ENCODE measurements at places on chromosomes 2 and 18.
A peak's percentile ranks its signal among the peaks of the same experiment; 100 is the strongest.

DNA sequence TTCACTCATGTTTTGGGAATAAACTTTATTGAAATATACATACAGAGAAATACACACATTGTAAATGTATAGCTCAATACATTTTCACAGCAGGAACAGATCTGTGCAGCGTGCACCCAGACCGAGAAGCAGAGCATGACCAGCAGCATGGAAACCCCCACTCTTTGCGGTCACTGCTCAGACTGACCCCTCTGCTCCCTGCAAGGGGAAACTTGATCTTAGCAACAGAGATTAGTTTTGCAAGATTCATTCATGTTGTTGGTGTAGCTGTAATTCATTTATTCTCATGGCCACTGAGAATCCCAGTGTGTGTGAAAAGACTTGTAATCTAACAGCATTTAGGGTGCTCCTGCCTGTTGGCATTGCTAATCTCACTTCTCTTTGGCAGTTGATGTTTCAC, 35.2 kb downstream of the LPIN1 start:
- no peak overlapping the region for H3K27ac ChIP-seq
- DNase-seq = no peak
- H3K4me3 ChIP-seq = no peak overlapping the region
- H3K36me3 ChIP-seq = peaks cover 85% of the 10 kb centered on the region

- no peaks in the 10 kb centered on the region for H3K36me3 ChIP-seq
- H3K27ac ChIP-seq = no peak overlapping the region
- no peaks in the 10 kb centered on the region for H3K27me3 ChIP-seq
- H3K4me1 ChIP-seq = no peaks in the 10 kb centered on the region
Measured at GRCh38 chr2:235564066-235564465, 70.2 kb downstream of the AGAP1 start.

- peaks cover under 1% of the 10 kb centered on the region for H3K27me3 ChIP-seq
- DNase-seq = no peak
- H3K4me3 ChIP-seq = no peak overlapping the region
- H3K27ac ChIP-seq = no peak overlapping the region
- H3K36me3 ChIP-seq = no peaks in the 10 kb centered on the region
Measured at GRCh38 chr18:59986139-59986538, 86.3 kb downstream of the PMAIP1 start.

- no peaks in the 10 kb centered on the region for H3K27me3 ChIP-seq
- H3K4me1 ChIP-seq = no peaks in the 10 kb centered on the region
- H3K4me3 ChIP-seq = no peak overlapping the region
- H3K27ac ChIP-seq = peak overlapping the region; percentile 57
- no peak for DNase-seq
- peaks cover 10% of the 10 kb centered on the region for H3K36me3 ChIP-seq
Measured at GRCh38 chr18:62939433-62939832, 224.1 kb downstream of the PHLPP1 start.

DNA sequence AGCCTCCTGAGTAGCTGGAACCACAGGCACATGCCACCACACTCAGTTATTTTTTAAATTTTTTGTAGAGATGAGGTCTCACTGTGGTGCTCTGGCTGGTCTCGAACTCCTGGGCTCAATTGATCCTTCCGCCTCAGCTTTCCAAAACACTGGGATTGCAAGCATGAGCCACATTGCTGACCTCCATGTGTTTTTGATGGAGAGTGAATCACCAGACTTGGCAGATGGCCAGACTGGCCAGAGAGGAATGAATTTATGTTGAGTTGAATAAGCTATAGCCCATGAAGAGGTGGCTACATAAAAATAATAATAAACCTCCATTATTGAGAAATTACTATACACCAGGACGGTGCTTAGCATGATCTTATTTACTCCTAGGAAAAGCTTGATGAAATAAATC, 91.5 kb downstream of the MREG start:
- H3K4me1 ChIP-seq = peaks cover 17% of the 10 kb centered on the region
- no peaks in the 10 kb centered on the region for H3K27me3 ChIP-seq
- H3K27ac ChIP-seq = no peak overlapping the region

DNA sequence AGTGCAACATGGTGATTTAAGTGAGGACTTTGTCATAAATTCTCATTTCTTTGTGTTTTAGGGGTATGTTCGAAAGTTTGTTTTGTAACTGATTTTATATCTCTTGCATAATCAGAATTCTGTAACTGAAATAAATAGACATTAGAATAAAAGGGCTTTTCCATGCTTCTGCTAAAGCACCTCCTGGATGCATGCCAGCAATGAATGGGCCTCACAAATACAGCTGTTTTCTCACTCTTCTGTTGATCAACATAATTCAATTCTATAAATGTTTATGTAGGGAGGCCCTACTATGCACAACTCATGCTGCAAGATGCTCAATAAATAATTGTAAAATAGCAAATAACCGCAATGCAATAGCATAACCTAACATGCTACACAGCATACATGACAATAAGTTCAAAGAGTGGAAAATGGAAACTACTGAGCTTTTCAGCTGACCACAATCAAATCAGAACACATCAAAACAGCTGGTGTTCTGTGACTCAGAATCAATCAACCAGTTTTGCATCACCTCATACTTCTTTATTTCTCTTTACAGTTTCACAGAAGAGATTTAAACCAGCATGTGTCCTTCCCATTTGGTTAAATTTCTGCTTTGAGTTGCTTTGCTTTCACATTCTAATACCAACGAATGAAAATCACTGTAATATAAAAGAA, 11.0 kb downstream of the CDH7 start:
- no peak overlapping the region for H3K27ac ChIP-seq
- no peaks in the 10 kb centered on the region for H3K27me3 ChIP-seq
- H3K36me3 ChIP-seq = no peaks in the 10 kb centered on the region
- H3K4me1 ChIP-seq = no peaks in the 10 kb centered on the region

DNA sequence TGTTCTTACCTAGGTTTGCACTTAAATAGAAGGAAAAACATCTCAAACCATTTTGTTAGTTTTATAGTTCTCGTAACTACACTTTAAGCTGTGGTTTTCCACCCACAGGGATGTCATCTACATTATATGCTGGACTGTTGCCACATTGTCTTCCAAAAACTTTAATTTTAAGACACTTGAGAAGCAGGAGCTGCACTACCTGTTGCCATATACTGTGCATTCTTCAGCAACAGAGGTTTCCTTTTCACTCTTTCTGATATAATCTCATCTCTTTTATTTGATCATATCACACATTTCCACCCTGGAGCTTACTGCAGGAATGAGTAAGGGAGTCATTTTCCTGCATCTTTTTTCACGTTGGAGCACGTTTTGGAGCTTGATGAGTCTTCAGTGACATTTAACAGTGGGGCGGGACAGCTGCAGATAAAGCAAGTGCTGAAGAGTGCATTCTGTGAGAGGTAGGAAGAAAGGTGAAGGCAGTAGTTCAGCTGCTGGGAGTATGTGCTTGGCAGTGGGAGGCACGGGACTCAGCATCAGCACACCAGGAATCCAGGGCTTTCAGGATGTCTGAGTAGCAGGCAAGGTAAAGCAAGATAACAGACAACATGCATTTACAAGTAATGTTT, 3.8 kb downstream of the LIMS1 start:
- H3K4me3 ChIP-seq = no peak overlapping the region
- no peaks in the 10 kb centered on the region for H3K36me3 ChIP-seq
- peaks cover 3% of the 10 kb centered on the region for H3K4me1 ChIP-seq
- DNase-seq = no peak

- no peaks in the 10 kb centered on the region for H3K36me3 ChIP-seq
- H3K4me3 ChIP-seq = no peak overlapping the region
- no peak overlapping the region for H3K27ac ChIP-seq
- peaks cover 12% of the 10 kb centered on the region for H3K4me1 ChIP-seq
Measured at GRCh38 chr2:157181234-157181633, 76.3 kb upstream of the GALNT5 start.

GRCh38 chr2:130380096-130380934, 24.5 kb downstream of the PTPN18 start:
- no peaks in the 10 kb centered on the region for H3K27me3 ChIP-seq
- H3K4me1 ChIP-seq = no peaks in the 10 kb centered on the region
- no peaks in the 10 kb centered on the region for H3K36me3 ChIP-seq
- H3K27ac ChIP-seq = no peak overlapping the region

- no peaks in the 10 kb centered on the region for H3K4me1 ChIP-seq
- no peak for DNase-seq
- peak overlapping the region; percentile 53 for H3K4me3 ChIP-seq
- H3K27me3 ChIP-seq = no peaks in the 10 kb centered on the region
- no peak overlapping the region for H3K27ac ChIP-seq
- H3K36me3 ChIP-seq = no peaks in the 10 kb centered on the region
Measured at GRCh38 chr18:75167759-75168618, 41.0 kb downstream of the PTGR3 start.

GRCh38 chr2:104658904-104659591, 194.9 kb upstream of the POU3F3 start:
- H3K27me3 ChIP-seq = no peaks in the 10 kb centered on the region

DNA sequence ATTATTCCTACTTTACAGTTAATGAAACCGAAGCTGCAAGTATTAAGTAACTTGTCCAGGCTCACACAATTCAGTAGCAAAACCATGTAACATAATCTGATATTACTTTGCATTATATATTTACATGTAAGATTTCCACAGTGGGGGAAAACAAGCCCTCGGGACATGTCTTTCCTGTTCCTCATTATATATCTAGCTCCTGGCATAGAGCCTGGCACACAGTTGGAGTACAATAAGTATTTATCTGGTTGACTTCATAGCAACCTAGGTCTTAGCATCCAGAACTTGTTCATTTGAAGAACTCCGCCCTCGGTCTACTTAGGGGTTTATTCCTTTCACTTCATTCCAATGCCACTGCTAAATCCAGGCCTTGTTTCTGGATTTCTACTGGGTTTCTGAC, 1.6 kb upstream of the RBM45 start:
- no peak for DNase-seq
- peaks cover 13% of the 10 kb centered on the region for H3K4me1 ChIP-seq
- H3K4me3 ChIP-seq = no peak overlapping the region
- no peaks in the 10 kb centered on the region for H3K36me3 ChIP-seq
- H3K27ac ChIP-seq = no peak overlapping the region
- no peaks in the 10 kb centered on the region for H3K27me3 ChIP-seq

GRCh38 chr2:149781263-149781808, 193.8 kb upstream of the MMADHC start:
- no peak overlapping the region for H3K4me3 ChIP-seq
- no peaks in the 10 kb centered on the region for H3K36me3 ChIP-seq
- no peak overlapping the region for H3K27ac ChIP-seq
- no peaks in the 10 kb centered on the region for H3K4me1 ChIP-seq

- no peaks in the 10 kb centered on the region for H3K27me3 ChIP-seq
- H3K4me3 ChIP-seq = no peak overlapping the region
- no peaks in the 10 kb centered on the region for H3K36me3 ChIP-seq
- no peak overlapping the region for H3K27ac ChIP-seq
- H3K4me1 ChIP-seq = peaks cover 20% of the 10 kb centered on the region
Measured at GRCh38 chr2:152415231-152415642, 80.3 kb downstream of the FMNL2 start.

- peaks cover 15% of the 10 kb centered on the region for H3K4me1 ChIP-seq
- no peak overlapping the region for H3K4me3 ChIP-seq
- no peaks in the 10 kb centered on the region for H3K27me3 ChIP-seq
- DNase-seq = no peak
- no peaks in the 10 kb centered on the region for H3K36me3 ChIP-seq
Measured at GRCh38 chr2:45957533-45958227, 306.2 kb downstream of the PRKCE start.

GRCh38 chr2:108535357-108535631, 1.0 kb downstream of the LIMS1 start:
- H3K4me3 ChIP-seq = peak overlapping the region; percentile 83
- no peaks in the 10 kb centered on the region for H3K36me3 ChIP-seq
- peak overlapping the region; percentile 98 for H3K27ac ChIP-seq
- H3K4me1 ChIP-seq = peaks cover 44% of the 10 kb centered on the region
- DNase-seq = no peak

GRCh38 chr2:121746071-121746578, 9.3 kb upstream of the TSN start:
- DNase-seq = no peak
- no peaks in the 10 kb centered on the region for H3K27me3 ChIP-seq
- no peak overlapping the region for H3K4me3 ChIP-seq
- no peak overlapping the region for H3K27ac ChIP-seq
- no peaks in the 10 kb centered on the region for H3K36me3 ChIP-seq

DNA sequence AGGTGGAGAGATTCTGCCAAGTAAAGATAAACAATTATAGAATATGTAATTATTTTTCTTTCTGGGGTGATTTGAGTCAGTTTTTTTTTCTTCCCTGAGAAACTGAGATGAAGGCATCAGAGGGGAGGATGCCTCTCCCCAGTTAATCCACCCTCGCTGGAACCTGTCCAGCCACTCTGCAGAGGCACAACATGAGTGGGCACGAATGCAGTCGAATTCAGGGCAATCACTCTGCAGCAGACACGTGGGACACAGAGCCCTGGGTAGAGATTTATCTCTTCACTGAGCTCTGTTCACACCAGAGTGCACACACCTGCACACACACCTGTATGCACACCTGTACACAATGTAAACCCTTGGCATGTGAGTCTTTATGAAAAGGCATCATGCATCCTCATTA, 154.2 kb downstream of the DCDC2C start:
- no peak overlapping the region for H3K27ac ChIP-seq
- no peak overlapping the region for H3K4me3 ChIP-seq
- H3K36me3 ChIP-seq = no peaks in the 10 kb centered on the region
- no peak for DNase-seq

- no peak for DNase-seq
- H3K4me3 ChIP-seq = no peak overlapping the region
- H3K4me1 ChIP-seq = peaks cover 4% of the 10 kb centered on the region
- H3K36me3 ChIP-seq = no peaks in the 10 kb centered on the region
- no peak overlapping the region for H3K27ac ChIP-seq
- no peaks in the 10 kb centered on the region for H3K27me3 ChIP-seq
Measured at GRCh38 chr2:211930331-211930730, 608.3 kb downstream of the ERBB4 start.

DNA sequence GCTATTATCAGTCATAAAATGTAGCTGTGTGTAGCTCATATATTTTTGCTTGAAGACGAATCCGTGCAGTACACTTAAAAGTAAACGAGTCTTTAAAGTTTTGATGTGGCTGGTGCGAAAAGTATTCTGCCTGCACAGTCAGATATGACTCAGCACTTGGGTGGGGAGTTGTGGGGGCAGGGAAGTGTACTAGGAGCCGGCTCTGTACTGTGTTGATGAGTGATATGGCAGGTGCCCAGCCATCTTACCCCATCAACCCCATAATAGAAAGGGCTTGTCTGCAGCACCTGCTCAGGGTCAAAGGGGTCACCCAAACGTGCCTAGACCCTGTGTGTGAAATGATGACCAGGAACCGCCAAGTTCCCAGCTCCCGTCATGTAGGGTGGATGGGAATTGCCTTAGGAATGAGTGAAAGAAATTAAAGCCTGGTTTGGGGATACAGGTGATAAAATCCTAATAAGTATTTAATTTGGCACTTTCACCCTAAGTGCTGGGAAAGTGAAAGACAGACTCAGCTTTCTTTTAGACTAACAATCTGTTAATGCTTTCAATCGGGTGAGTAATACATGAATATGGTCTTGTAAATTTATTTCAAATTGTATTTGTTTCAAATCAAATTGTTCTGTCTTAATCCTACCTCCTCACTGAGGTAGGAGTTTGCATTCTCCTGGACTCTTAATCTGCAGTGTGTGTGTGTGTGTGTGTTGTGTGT, 48.0 kb downstream of the BCL2L11 start:
- H3K27ac ChIP-seq = no peak overlapping the region
- DNase-seq = no peak
- no peaks in the 10 kb centered on the region for H3K27me3 ChIP-seq
- H3K4me3 ChIP-seq = no peak overlapping the region
- H3K36me3 ChIP-seq = no peaks in the 10 kb centered on the region

All from esophagus squamous epithelium (tissue), 5 donors.